ENCODE measurements at places on chromosomes 5 and 9.

DNA sequence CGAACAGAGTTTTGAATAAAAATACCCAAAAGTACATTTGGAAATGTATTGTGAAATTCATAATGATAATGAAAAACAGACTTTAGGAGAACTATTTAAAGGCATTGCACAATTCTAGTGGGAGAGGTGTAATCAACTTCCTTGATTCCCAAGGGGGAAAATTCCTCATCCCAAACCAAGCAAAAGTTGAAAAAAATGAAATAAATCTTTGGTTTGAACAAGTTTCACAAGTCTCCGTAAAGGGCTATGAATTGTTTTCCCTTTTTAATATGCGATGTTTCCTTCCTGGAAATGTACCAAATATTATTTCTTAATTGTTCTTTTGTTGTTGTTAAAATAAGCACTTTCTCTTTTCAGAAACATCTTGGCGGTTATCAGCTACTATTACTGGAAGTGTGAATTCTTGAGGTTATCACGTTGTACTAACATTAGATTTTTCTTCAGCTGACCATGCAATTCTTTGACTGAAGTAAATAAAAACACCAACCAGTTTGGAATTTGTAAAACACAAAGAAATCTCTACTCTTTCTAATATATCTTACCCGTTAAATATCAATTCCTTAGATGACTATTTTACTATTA is 59.3 kb downstream of the SVEP1 start:
- no peak for DNase-seq

DNA sequence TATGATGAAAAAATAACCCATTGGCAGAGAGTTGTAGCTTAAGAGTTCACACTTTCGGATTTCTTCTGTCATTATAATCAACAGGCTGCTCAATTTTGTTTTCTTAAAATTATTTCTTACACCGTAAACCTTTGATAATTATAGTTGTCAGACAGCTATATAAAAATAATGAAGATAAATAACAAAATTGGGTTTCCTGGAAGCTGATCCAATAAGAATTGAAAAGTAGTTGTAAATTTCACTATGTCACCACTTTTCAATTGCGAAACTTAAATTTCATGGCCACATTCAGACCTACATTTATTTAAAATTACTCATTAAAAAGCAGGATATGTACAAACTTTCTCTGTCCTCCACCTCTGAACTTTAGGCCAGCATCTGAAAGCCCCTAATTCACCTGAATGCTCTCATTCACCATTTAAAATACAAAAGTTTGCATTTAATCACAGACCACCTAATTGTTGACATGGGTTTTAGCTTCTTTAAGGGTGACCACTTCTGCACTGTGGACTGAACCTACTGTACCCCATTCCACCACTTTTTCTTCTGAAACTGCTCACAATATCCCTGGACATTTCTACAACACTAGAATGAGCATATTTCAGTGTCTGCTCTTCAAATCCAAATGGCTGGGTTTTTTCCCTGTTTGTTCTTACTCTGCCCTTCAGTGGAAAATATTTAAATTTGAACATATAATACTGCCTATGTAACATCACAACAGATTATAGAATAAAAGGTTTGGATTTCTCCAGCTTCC is 680 bp downstream of the SELENOP start:
- DNase-seq: no peak

- no peak for DNase-seq
These were observed 93.4 kb downstream of the OSTF1 start for GRCh38 chr9:75181750-75182149.

GRCh38 chr5:10065428-10066000 is 184.2 kb downstream of the ATPSCKMT start:
- no peak for DNase-seq

GRCh38 chr5:154058055-154059038 is 19.6 kb downstream of the MFAP3 start:
- no peak for DNase-seq

- no peak for DNase-seq
These were observed 11.7 kb upstream of the OR1J2 start for GRCh38 chr9:122498883-122499288.

DNA sequence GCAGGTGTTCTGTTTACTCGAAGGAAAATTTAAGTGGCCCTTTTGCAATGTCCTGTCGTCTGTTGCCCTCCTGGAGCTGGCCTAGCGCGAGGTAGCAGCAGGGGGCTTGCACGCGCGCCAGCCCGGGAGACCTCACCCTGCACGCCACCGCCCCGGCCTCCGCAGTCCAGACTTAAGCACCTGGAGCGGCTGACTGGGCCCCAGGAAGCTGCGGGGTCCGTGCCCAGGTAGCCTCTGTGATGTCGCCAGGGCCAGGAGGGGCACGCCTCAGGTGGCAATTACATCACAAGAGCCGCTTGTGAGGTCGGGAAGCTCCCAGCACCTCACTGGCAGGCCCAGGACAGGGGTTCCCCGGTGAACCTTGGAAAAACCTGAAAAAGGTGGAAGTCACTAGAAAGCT is at the start of gene SAXO1:
SAXO1 (minus strand) TSS at position 195 of the 400 bp plus-strand sequence. CDS start 301 bp downstream, outside the sequence.
- no peak for DNase-seq

DNA sequence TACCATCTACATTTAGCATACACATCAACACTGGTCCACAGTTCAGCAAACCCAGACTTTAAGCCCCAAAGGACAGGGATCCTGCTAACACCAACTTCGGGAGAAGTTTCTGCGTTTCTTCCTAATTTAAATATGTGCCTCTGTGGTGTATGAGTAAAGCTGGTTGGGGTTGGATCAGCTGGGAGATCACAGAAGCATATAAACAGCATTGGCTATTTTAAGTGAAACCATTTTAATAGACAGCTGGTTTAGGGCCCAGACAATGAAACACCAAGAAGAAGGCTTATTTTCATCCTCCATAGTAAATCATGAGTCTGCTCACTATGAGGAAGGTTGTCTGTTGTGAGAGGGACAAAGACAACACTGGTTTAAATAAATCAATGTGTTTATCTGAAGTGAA is 11.3 kb downstream of the EBF1 start:
- no peak for DNase-seq

DNA sequence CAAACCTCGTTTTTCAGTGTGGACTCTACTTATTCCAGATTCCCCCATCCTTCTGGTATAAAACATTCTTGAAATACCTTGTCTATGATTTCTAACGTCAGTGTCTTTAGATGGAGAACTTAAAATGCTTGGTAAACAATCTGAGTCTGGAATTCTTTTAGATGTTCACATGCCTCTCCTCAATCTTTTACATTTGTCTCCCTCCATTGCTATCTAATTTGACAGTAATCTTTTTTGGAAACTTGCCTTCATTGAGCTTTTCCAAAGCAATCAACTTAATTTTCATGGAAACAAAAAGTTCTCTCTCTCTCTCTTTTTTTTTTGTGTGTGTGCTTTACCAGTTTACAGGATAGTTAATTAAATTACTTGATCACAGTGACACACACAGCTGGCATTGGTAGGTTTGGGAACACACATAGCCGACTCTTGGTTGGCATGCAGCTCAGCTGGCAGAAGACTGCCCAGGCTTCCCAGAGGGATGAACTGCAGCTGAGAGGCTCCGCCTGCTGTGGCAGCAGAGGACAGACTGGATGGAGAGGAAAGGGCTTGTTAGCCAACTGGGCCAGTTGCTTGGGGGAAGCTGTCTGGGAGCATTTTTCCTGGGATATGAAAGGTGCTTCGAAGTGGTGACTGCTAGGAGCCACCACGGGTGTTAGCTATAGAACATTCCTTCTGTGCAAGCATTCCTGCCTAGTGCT is 271.3 kb downstream of the ZSWIM6 start:
- peak; percentile 84 for DNase-seq

DNA sequence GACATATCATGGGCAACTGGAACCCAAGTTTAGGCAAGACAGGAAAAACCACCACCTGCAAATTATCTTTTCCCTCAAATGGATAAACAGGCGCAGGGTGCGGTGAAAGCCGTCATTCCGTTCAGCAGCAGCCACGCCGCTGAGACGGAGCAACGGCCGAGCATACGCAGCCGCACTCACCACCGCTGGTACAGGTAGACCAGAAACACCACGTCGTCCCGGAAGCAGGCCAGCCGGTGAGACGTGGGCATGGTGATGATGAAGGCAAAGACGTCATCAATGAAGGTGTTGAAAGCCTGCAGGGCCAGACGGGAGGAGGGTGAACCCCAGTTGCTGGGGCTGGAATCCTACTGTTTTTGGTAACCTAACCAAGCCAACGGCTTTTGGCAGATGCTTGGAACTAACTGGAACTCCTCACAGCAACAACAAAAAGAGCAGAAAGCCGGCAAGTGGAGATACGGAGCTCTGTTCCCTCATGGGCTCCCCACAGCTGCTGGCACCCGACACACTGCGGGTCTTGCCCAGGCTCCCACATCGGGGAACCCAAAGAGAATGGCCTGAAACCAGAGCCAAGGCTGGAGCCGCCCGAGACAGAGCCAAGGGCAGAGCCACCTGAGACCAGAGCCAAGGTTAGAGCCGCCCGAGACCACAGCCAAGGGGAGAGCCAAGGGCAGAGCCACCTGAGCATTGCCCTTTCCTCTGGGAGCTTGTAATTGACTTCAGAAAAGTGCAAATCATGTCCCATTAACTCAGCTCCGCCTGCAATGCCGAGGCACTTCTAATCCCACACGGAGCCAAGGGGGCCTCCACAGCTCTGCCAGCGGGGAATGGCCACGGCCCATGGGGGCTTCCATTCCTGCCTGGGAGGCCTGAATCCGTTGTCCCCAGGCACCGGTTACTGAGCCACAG is 24.2 kb downstream of the CLPTM1L start:
- DNase-seq: peak; percentile 34

GRCh38 chr9:124040935-124041816 is 29.6 kb downstream of the LHX2 start:
- DNase-seq: peak; percentile 45

GRCh38 chr5:98638111-98638510 is 135.4 kb upstream of the RGMB start:
- DNase-seq: no peak
